ENCODE measurements at places on chromosomes 1 and 21. TPM values are rescaled to one million over a fixed set of nuclear protein-coding genes. Genes with fewer than 3 reads are reported as not detected.

DNA sequence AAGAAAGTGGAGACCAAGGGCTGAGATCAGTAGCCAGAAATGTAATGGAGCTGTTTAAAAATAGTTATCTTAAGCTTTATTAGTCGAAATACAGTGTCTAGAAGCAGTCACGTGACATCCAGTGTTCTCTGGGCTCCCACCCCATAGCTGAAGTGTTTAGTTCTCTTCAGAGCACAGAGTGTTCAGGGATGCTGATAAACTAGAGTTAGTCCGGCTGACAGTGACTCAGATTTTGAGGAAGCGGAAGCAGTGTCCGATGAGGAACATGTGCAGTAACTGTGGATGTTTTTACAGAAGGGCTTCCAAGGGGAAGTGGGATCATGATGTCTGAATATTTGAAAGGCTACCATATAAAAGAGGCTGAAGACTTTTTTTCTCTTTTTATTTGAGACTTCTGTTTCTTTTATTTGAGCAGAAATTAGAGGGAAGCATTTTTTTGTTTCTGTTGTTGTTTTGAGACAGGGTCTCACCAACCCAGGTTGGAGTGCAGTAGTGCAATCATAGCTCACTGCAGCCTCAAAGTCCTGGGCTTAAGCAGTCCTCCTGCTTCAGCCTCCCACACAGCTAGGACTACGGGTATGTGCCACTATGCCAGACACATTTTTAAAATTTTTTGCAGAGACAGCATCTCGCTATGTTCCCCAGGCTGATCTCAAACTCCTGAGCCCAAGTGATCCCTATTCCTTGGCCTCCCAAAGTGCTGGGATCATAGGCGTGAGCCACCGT, 124.2 kb downstream of the GALNT2 start:
- peak; percentile 93 for DNase-seq

DNA sequence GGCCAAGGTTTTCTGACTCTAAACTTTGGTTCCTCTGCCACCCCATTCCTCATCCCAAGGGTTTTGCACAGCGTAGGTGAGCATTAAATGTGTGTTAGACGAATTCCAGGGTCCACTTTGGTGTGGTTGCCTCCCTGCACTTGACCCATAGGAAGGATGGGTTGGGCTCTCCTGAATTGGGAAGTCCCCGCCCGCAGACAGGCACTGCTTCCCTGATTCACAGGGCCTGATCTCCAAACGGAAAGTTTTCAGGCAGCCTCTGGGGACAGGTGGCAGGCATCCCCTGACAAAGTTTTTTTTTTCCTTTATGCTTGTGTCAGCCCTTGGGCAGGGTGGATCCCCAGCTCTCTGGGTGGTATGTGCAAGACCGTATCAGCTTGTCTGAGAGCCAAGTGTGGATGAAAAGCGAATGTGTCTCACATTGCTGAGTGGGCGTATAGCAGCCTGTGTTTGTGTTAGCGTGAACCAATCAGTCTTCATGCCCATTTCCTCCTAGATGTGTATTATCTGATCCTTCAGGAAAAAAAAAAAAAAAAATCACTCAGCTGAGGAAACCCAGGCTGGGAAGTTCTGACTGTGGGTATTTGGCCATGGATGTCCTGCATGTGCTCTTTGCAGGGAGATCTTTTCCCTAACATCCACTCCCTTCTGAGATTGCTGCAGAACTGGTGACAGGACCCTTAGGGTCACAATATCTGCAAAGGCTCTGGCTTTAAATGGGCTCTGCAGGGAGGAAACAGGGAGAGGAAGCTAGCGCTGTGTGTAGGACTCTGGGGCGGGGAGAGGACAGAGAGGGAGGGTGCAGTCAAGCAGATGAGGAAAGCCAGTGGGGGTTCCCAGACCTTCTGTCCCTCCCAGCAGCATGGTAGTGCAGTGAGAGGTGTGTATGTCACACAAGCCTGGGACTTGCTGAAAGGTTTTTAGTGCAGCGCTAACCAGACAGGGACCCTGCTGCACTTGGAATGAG, 42.2 kb upstream of the TRABD2B start:
- no peak for DNase-seq

GRCh38 chr1:27868556-27868931, 3.8 kb upstream of the THEMIS2 start:
- DNase-seq, result no peak

Gene OR2L8
- not detected for total RNA-seq

Gene ERICH3
- total RNA-seq, result not detected

Gene KCNQ4
- total RNA-seq, result not detected

All from lung microvascular endothelial cell (primary cell).